ENCODE measurements at places on chromosomes 2 and 18. TPM values are rescaled to one million over a fixed set of nuclear protein-coding genes. Genes with fewer than 3 reads are reported as not detected.
A peak's percentile ranks its signal among the peaks of the same experiment; 100 is the strongest.

DNA sequence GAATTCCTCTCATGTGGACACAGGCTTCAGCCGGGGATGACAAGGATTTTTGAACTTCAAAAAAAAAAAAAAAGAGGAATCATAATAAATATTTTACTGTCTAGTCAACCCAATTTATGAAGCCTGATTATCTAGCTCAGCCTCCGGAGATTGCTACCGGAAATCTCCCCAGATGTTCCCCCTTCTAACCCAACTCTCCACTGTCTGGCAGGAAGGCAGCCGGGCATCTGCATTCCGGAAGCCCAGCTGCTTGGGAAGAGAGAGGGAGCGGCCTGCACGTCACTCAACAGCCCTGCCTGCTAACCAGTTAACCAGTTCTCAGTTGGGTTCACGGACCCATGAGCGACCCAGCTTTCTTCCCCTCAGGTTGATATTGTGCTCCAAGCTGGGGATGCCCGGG is 87.2 kb upstream of the POU3F3 start:
- no peak for DNase-seq

DNA sequence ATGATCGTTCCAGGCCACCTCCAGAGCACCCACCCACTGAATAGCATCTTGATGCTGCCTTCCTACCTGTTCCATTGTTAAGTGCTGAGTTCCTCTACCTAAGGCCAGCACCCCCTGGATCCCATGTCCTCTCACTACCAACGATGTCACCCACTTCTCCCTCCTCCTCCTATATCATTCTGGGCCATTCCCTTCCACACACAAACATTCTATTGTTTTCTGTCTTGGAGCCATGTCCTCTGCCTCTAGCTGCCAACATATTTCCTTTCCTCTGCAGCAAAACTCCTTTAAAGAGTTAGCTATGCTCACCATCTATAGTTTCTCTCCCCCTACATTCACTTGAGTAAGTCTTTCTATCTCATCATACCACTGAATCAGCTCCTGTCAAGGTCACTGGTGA is 64.0 kb upstream of the ACKR3 start:
- no peak for DNase-seq

GRCh38 chr2:140929849-140930248 is 1201.0 kb downstream of the LRP1B start:
- no peak for DNase-seq

DNA sequence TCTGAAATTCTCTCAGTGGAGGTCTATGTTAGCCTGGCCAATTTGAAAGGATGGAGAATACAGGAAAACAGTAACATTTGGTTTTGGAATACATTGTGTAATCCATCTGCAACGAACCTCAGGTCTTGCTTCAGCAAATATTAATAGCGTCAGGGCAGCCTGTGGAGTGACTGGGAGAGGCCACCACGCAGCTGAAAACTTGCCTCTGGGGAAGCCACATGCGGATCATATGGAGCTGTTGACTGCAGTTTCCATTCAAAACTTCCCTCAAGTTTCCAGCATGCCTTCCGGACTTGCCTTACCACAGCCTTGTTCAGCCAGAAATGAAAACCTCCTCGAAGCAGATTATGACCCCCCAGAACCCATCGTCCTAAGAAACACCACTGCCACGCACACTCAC is 25.7 kb downstream of the BCL11A start:
- no peak for DNase-seq

GRCh38 chr2:11103984-11104793 is 51.1 kb upstream of the SLC66A3 start:
- no peak for DNase-seq

GRCh38 chr2:236984046-236984445 is 101.6 kb upstream of the COPS8 start:
- DNase-seq, result no peak

DNA sequence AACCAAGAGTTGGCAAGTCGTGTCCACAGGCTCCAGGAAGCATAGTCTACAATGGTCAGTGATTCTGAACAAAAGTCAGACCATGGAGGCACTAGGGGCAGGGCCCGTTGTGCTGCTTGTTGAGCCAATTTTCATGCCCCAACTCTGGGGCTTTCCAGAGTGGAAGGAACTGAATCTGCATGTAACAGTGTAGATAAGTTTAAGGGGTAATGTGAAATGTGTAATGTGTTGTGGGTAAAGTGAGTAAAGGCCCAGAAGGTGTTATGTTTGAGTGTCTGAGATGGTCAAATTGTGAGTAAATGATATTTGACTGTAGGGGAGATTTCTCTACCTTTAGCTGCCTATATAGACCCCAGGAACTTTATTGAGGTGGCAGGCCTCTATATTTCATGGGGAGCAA is 1336.5 kb upstream of the SLC39A10 start:
- no peak for DNase-seq

- DNase-seq, result peak; percentile 40
Measured at GRCh38 chr18:28005164-28005563, 171.8 kb downstream of the CDH2 start.

DNA sequence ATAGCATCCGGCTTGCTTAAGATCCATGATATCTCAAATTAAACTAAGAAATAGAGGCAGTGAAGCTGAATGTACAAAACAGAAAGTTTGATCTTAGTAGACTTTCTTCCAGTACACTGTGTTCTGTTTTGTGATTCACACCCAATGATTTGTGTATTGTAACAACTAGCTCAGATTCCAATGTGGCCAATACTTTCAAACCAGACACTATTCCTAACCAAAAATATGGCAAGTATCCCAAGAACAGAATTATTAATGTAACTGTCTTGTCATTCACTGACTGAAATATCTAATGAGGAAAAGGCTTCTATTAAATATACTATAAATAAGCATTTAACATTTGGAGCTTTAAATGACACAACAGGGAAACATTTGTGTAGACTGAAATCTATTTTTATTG is 299.1 kb downstream of the NRXN1 start:
- DNase-seq, result no peak

GRCh38 chr18:55763298-55763697 is 175.3 kb upstream of the TCF4 start:
- DNase-seq, result no peak

GRCh38 chr2:37243435-37243834 is 12.0 kb downstream of the NDUFAF7 start:
- no peak for DNase-seq

DNA sequence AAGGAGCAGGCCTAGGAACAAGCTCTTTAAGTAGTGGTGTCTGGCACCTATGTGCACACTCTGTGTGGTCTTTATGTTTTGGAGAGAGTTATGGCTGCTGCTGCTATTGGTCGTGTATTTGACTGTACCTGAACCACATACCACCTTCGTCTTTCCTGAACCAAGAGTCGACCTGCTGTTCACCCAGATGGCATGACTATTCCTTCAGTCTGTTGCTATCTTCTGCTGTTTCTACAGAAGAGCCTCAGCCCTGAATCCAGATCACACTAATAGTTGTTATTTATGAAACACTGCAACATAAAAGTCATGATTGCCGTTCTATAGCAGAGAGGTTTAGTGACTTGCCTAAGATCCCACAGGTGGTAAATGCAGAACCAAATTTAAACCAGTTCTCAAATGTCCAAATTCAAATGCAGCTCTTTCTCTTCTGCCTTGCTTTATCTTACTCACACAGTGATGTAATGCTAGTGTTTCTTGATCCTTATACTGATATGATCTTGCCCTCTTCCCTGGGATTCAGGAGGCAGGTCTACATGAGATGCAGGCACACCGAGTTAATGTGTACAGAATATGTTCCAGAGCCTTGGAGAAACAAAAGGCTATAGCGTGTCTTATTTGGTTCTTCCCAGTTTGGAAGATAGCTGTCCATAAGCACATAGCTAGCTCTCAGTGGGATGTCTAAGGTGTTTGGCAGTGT is 122.1 kb upstream of the FOSL2 start:
- DNase-seq, result no peak

GRCh38 chr2:224146356-224147160 is 107.5 kb upstream of the SERPINE2 start:
- no peak for DNase-seq

DNA sequence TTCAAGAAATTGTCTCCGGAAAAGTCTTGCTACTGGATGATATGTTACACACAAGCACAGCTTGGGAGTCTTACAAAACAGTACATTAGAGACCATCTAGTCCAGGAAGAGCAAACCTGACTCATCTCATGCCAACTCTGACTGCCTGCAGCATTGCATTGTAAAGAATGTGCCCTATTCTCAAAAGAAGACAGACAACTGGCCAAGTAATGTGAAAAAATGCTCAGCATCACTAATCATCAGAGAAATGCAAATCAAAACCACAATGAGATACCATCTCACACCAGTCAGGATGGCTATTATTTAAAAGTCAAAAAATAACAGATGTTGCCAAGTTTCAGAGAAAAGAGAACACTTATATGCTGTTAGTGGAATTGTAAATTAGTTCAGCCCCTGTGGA is 42.7 kb upstream of the GORASP2 start:
- DNase-seq, result no peak

GRCh38 chr2:215684448-215685237 is 248.8 kb upstream of the FN1 start:
- no peak for DNase-seq

DNA sequence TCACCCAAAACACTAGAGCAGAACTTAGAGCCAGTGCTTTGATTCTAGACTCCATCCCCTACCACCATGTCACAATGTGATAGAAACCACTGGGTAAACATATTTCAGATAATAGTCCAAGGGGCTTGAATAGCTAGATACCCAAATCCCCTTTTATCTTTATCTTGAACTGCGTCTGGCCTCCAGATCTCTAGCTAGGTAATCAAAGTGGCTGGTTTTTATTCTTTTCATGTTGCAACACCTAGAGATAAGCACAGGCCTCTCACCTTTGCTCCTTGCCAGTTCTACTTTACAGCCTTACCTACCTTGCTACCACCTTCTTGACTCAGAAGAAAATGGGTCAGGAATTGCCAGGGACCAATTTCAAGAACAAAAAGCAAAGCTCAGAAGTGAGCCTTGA is 171.2 kb downstream of the C1D start:
- no peak for DNase-seq

GRCh38 chr2:68948710-68949109 is 4.0 kb downstream of the GKN2 start:
- no peak for DNase-seq

- DNase-seq, result peak; percentile 38
Measured at GRCh38 chr2:54858021-54858681, 134.7 kb downstream of the EML6 start.

GRCh38 chr2:10016001-10016801 is 27.1 kb upstream of the KLF11 start:
- no peak for DNase-seq

DNA sequence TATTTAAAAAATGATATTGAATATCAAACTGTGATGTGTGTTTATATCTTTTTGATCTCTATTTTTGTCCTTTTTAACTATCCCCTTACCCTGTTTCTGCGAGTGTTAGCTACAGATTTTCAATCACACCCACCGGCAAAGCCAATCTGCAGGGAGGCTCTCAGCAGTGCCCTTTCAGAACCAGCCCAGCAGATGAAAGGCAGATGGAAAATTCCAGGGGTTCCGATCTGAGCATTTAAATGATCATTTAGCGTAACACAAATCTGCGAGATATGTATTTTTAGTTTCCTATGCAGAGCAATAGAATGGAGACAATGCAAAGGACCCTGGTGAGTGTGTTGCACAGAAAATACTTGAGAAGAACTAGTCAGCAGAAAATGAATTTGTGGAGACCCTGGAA is 2170.5 kb upstream of the PIK3C3 start:
- DNase-seq, result no peak

GRCh38 chr18:12420821-12421421 is 13.2 kb downstream of the PRELID3A start:
- DNase-seq, result peak; percentile 46

DNA sequence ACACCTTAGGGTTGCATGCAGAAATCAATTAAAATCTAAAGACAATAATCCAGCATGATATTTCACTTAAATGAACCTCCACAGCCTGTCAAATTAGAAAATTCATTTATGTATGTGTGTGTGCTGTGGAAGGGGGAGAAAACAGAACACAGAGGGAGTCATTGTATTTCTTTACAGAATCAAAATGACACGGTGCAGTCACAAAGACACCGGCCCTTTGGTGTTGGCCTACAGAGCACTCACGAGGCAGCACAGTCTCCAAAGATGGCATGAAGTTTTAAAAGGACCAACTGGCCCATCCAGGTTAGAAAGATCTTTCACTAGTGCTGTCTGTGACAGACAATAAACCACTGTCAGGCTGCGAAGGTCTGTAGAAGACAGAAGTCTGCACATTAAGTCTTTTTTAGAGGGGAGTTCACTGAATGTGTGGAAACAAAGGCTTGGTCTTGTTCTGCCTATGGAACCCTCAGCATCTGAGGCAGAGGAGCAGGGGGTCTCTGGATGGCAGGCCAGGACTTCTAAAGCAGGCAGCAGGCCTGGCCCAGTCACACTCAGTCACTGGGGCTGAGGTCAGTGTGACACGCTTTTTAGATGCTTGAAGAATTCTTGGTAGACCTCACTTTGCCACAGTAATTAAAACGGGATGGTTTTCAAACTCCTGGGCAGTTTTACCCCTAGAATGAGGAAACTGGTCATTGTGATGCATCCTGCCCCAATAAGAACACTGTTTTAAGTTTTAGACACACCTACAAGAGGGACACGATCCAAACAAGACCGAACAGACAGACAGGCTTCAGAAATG is 184.9 kb downstream of the AFF3 start:
- DNase-seq, result no peak

DNA sequence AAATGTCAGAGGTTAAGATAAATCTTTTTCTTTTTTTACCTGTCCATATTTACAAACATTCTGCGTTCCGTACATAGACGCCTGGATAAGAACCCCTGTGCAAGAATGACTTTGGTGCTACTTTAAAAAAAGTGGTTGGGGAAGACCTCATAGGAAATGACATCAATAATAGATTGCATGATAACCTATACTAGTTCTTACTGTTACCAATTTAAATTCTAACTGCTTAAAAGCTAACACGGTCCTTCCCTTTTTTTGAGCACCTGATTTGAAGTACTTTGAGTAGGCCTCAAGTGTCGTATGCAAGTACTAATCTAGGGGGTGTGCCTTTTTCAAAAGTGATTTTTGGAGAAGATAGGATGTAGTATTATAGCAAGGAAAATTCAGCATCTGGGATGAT is 2.1 kb downstream of the SLC39A10 start:
- DNase-seq, result no peak

GRCh38 chr2:215188078-215188477 is 49.7 kb upstream of the ABCA12 start:
- peak; percentile 28 for DNase-seq

DNA sequence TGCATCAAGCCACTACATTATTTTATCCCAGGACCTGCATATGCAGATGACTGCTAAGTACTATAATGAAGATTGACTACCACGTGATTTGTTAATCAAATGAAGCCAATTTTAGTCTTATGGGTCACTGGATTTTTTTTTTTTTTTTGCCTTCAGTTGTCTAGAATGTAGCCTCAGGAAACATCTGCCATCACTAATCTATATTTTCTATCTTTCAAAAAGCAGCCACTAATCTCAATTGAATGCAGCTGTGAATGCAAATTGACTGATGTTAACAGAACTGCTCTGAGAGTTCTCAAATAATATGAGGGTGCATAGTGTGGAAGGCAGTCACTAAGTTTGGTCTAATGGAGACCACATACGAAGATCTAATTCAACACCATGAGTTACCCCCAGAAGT is 106.3 kb downstream of the ABCA12 start:
- no peak for DNase-seq

PTPRN gene
- 0.36 TPM for total RNA-seq

DPYSL5 gene
- 4.5 TPM for total RNA-seq

MAP2 gene
- total RNA-seq, result 1.2 TPM

SLC9A4 gene
- not detected for total RNA-seq

ZRANB3 gene
- total RNA-seq, result 8.8 TPM

LYPD6B gene
- 3.9 TPM for total RNA-seq

LYPD1 gene
- 2.3 TPM for total RNA-seq

TFPI gene
- total RNA-seq, result 9.3 TPM

KYNU gene
- 0.24 TPM for total RNA-seq

IL36G gene
- 0.30 TPM for total RNA-seq

IL18RAP gene
- 0.09 TPM for total RNA-seq

AGXT gene
- total RNA-seq, result 0.67 TPM
